GF-D8 (cell line): ENCODE measurements at places on chromosomes 12 and 14.

DNA sequence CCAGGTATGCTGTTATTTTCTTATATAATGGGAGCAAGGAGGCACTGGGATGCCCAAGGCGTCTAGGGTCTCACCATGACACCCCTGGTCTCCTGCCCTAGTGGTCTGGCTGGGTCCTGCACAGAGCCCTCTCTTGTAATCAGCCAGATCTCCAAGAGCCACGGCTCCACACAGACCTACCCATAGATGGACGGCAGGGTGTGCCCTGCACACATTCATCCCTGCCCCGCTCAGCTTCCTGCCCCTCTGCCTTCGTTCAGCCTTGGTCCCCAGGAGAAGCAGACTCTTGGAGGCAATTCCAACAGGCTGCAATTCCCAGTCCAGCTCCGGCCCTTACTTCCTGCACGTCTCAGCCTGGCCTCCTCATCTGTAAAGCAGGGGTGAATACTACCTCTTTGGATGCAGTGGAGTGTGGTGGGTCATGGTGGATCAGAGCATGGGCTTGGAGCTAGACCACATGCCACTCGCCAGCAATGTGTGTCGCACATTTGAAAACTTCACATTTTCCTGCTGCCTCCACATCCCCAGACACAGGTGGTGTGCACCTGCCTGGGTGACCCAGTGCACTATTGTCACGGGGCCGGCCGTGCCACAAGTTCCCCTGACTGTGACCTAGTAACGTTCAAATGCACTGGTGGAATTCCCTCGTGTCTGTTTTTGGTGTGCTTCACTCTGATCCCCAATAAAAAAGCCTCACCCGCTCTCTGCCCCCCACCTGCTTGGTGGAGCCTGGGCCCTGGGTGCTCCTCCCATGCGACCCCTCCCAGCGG lies 171.1 kb upstream of the PRMT8 start:
- no peak for DNase-seq

GRCh38 chr12:12017135-12017581 lies 53.6 kb upstream of the BCL2L14 start:
- no peak for DNase-seq

DNA sequence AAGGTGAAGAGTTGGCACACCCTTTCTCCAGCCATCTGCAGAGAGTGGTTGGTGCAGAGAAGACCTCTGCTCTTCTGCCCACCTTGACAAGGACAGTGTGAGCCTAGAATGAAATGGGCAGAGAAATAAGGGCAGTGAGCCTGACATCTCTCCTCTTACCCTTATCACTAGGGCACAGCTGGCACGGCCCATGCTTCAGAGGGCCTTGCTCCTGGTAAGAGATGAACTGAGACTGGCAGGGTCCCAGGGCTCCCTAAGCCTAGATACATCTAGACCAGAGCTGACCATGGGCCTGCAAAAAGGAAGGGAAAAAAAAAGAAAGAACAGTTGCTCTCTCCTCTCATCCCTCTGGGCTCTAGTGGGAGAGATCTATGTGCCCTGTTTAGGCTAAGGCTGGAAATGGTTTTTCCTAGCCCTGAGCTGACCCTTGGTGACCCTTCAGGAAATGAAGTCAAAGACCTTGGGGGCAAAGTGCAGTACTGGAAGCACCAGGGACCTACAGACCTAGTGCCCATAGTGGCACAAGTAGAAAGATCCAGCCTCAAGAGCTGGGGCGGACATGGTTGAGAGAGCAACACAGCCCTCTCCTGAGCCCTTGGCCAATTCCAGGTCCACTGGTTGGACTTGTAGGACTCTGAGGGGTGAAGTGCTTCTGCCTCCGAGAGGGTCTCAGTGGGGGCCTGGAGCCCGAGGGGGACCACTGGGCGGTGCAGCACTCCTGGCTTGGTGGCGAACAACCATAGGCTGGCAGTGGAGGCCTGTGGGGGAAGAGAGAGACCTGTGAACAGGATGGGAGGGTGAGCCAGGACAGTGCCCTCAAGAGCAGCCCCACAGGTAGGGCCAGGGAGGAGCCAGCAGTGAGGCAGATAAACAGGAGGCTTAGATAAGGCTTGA lies 22.0 kb downstream of the PRPF40B start:
- no peak for DNase-seq

- no peak for DNase-seq
Observed at GRCh38 chr14:60357551-60358149, 108.6 kb downstream of the PPM1A start.

DNA sequence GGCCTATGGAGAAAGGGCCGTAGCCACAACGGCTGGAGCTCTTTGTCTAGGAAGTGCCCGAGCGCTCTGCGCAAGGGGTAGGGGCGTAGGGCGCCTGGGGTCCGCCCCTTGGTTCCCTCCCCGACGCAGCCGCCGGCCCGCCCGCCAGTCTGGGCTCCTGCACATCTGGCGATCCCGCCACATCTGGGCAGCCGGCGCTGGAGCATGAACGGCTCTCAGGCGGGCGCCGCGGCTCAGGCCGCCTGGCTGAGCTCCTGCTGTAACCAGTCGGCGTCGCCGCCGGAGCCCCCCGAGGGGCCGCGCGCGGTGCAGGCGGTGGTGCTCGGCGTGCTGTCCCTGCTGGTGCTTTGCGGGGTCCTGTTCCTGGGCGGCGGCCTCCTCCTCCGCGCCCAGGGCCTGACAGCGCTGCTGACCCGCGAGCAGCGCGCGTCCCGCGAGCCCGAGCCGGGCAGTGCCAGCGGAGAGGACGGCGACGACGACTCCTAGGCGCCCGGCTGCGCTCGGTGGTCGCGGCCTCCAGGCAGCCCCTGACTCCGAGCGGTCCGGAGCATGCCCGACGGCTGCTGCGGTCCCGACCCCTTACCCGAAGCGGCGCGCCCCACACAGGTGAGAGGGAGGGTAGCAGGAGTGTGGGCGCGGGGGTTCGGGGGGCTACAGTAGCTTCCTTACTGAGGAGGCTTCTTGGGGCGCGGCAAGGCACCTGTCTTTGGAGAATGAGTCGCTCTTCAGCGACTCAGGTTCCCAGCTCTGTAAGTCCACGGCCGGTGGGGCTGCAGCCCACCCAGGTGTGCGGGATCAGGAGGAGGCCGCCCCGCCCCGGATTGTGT lies at the start of gene SMIM41:
SMIM41 (plus strand) TSS at position 129 of the 827 bp plus-strand sequence; CDS start at position 205, 76 bp downstream.
- no peak for DNase-seq

DNA sequence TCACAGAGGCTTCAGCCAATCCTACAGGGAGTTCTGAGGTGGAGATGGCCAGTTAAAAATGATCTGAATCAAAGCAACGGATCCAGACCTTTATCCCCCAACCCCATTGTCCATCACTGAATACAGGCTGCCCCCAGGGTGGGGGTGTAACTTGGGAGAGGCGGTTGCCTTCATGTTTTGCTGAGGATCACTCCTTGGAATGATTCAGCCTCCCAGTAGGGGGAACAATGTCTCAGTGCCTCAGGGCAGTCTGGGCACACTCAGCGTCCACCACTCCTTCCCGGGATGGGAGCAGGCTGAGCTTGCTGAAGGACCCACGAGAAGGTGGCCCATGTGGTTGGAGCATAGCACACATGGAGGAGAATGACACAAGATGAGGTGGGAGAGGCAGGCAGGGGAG lies 60.2 kb downstream of the RFX4 start:
- DNase-seq = no peak

DNA sequence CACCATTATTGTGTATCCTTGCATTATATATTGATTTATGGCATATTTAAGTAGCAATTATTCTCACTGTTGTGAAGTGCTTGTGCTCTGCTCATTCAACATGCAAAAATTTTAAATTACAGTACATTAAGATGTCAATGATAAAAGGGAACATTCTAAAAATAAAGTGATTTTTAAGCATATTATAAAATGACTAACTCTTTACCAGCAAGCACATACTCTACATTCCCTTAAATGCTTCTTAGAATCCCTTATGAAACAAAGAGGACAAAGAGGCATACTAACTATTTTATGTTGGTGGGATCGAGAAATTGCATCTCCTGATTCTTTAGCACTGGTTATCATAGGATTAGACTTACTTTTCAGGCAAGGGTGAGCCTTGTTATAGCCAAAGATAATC lies 46.6 kb upstream of the ZDHHC17 start:
- no peak for DNase-seq

DNA sequence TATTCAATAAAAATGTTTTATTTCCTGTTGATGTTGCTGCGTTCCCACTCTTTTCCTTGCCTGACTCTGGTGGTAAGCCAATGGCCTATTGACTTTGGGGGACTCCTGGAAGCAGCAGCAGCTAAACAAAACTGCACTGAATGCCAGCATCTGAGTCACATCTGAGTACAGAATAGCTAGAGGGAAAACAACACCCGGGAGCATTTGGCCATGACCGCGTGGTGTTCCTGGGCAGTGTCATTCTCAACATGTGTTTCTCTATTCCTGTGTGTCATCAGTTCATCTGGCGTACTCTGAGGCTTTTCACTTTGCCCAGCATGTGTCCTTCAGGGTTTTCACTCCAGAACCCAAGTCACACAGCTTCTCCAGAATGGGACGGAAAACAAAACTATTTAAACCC lies 238.8 kb downstream of the PAWR start:
- no peak for DNase-seq

GRCh38 chr12:96982671-96983070 lies 75.6 kb downstream of the NEDD1 start:
- DNase-seq = no peak

- peak; percentile 45 for DNase-seq
Observed at GRCh38 chr14:102317564-102318248, 1.8 kb upstream of the ZNF839 start.

DNA sequence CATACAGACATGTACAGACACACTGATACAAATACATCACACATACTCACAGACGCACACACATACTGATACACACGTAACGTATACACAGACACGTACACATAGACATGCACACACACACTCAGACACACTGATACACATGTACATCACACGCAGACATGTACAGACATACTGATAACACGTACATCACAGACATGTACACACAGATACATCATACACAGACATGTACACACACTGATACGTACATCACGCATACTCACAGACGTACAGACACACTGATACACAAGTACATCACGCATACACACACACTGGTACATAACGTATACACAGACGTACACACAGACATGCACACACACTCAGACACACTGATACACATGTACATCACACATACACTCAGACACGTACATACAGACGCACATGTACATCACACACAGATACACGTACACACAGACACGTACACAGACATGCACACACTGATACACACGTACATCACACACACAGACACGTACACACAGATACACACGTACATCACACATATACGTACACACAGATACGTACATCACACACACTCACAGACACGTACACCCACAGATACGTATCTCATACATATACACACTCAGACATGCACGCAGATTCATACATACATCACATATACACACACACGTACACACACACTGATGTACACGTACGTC lies 5.1 kb downstream of the ZNF605 start:
- no peak for DNase-seq

GRCh38 chr14:100436745-100437406 lies 113.7 kb downstream of the SLC25A47 start:
- no peak for DNase-seq

DNA sequence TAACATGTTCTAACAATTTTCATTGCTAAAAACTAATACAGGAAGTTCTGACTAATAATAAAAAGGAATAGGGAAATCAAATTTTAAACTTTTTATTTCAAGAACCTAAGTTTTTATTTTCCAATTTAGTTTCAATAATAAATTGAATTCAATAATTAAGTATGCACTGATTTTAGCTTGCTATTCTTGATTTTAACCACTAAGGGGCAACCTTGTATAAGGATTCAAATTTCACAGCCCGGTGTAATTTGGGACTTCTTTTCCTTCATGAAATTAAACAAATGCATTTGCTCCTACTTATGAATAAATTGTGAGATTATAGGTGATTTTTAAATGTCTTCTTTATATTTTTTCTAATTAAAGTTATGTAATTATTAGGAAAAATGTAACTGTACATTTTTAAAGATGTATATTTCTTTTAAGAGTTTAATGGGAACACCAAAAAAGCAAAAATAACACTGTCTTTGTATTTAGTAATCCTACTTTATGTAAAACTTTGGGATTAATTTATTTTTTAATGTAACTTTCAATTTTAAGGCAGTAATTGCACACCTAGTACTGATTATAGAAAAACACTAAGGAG lies 241.4 kb upstream of the PDZRN4 start:
- peak; percentile 6 for DNase-seq

GRCh38 chr12:2691006-2691344 lies 103.8 kb upstream of the FKBP4 start:
- peak; percentile 46 for DNase-seq

DNA sequence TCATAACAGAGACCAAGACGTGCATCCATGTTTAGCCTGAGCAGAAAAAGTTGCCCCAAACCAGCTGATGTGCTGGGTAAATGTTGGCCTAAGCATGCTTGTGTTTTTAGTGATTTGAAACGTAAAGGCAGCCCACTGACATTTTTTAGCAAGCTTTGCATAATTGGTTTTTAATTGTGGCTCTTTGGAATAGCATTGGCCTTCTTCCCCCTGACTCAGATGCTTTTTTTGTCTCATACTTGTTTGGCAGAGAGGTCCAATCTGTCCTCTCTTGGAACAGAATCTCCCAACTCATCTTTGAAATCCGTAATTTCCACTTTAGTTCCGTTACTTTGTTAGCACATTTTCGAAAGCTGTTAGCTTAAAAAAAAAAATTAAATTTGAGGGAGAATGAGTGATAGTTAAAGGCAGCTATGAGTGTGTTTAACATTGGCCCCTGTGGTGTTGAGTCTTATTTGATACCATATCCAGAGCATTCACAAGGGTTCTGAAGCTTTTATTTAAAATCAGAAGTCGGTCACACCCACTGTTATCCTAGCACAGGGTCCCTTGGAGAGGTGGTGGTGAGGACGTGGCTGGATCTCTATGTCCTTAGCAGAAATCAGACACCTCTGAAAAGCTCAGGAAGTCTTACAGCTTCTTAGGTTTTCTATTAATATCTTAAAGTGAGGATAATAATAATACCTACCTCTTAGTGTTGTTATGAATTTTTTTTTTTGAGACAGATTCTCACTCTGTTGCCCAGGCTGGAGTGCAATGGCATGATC lies 15.6 kb downstream of the JDP2 start:
- no peak for DNase-seq

- no peak for DNase-seq
Observed at GRCh38 chr14:94768521-94769390, 1.2 kb downstream of the GSC start.

DNA sequence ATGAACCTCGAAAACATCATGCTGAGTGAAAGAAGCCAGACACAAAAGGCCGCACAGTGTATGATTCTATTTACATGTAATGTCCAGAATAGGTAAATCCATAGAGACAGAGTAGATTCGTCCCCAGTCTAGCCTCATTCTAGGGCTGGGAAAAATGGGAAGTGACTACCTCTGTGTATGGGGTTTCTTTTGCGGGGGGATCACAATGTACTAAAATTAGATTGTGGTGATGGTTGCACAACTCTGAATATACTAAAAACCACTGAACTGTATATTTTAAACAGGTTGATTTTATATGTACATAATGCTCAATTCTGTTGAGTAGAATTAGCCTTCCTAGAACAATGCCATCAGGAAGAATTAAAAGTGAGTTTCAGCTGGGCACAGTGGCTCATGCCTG lies 6.3 kb upstream of the RILPL2 start:
- peak; percentile 30 for DNase-seq

GRCh38 chr14:60622210-60622916 lies 26.9 kb downstream of the SIX1 start:
- no peak for DNase-seq
